ENCODE measurements at places on chromosomes 5 and 9.

DNA sequence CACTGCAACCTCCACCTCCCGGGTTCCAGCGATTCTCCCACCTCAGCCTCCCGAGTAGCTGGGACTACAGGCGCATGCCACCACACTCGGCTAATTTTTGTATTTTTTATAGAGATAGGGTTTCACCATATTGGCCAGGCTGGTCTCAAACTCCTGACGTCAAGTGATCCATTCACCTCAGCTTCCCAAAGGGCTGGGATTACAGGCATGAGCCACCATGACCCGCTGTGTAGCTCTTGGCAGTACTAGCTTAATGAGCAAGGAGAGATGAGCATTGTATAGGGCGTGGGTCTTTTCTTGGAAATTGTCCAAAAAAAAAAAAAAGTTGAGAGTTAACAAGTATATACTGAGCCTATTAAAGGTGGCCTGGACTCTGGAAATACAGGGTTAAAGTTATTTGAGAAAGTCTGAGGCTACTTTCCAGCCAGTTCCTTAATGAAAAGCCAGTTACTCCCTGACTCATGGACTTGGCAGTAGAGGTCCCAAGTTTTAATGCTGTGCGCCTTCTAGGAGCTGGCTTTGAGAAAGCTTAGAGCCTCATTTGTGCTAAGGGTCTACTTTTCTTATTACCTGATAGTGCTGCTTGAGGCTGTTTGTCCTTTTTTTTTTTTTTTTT, 4.2 kb upstream of the FGF18 start:
- DNase-seq, result peak; percentile 72

DNA sequence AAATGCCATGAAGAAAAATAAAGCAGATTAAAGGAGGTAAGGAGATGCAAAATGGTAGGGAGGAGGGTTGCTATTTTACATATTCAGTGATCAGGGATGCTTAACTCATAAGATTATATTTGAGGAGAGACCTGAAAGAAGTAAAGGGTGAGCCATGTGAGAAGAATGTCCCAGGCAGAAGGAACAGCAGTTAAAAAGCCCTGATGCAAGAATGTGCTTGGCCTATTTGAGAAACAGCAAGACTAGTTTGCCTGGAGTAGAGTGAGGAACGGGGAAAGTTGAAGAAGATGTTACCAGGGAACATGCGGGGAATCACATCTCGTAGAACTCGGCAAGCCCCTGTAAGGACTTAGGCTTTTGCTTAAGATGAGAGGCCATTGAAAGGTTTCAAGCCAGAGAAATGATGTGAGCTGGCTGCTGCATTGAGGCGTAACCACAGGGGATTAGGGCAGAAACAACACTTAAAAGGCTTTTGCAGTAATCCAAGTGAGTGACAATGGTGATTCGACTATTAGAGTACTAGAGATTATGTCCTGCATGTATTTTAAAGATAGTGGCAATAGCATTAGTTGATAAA, 198.7 kb downstream of the VPS13A start:
- DNase-seq, result no peak

DNA sequence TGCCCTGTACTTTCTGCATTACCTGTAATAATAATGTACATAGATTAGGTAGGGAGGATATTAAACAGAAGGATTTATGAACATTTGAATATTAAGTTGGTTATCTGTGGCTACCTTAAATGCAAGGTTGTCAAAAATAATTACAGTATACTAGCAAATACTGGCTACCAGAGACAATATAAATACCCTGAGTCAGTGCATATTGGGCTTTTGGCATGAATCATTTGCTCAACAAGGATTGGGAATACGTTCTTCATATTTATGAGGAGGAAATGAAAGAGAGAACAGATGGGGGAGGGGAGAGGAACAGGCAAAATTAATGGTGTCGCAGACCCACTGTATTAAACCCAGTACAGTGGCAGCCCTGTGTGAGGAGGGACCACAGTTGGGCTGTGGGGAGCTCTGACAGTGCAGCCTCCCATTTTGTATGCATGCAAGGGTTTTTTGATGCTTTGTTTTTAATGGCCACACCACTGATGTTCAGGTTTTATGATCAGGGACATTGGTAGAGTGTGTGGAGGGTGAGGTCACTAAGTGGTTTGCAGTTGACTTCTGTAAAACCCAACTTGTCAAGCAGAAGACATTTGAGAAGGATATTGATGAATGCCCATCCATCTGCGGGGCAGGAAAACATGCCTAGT, 56.9 kb downstream of the MVB12B start:
- DNase-seq, result no peak

- no peak for DNase-seq
Observed at GRCh38 chr5:100904259-100904861, 1.3 kb upstream of the ST8SIA4 start.

GRCh38 chr9:120801441-120801840, 8.2 kb upstream of the FBXW2 start:
- DNase-seq, result no peak

DNA sequence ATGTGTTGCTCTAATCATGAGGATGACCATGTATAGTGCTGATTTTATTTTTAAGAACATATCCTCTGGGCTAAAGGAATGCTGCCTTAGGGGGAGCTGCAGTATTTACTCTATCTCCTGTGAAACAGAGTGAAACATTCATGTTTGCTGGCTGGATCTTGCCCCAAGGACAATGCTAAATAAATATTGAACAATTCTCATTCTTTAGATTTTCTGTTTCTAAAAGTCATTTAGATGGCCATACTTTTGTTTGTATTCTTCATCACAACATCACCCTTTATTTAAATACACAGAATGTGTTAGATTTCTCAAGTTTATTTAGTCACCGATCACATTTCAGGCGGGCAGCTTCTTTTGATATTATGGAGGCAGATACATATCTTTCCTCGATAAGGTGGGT, 103.3 kb downstream of the ARHGEF28 start:
- no peak for DNase-seq

DNA sequence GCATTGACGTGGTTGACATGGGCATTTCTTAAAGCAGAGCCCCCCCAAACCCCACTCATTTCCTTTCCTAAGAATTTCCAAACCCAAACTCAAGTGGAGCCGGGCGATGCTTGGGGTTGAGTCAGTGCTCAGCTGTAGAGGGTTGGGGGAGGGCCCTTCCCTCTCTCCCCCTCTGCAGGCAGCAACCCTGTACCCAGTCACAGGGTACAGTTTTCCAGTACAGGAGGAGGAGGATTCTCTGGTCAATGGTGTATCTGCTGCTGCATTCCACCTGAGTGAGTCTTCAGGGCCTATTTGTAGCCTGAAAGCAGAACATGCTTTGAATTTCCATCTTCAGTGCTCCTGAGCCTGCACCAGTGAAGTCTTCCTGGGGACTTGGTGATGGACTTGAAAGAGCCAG, 55.8 kb downstream of the ENTREP1 start:
- DNase-seq, result no peak

DNA sequence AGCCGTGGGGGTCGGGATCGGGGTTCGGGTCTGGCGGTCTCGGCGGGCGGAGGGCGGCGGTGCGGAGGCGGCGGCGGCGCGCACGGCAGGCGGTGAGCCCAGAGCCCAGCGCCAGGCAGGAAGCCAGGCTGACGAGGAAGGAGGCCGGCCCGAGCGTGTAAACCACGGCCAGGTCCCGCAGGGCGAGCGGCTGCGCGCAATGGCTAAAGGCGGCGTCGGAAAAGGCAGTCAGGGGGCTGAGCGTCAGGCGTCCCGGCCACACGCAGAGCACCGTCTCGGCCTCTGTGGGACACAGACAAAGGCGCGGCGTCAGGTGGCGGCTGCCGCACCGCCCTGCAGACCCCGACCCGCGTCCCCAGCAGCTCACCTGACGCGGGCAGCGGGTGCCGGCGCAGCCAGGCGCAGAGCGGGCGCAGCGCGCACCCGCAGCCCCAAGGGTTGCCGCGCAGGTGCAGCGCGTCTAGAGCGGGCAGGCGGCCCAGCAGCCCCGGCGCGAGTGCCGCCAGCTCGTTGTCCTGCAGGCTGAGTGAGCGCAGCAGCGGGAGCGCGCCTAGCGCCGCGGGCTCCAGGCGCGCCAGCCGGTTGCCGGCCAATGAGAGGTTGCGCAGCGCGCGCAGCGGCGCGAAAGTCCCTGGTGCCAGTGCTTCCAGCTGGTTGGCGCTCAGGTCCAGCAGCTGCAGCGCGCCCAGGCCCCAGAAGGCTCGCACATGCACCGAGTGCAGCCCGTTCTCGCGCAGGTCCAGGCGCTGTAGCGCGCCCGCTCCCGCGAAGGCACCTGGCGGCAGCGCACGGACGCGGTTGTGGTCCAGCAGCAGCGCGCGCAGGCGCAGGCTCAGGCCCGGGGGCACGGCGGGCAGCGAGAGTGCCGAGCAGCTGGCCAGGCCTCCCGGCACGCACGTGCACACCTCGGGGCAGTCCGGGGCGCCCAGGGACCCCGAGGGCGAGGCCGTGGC, 671 bp downstream of the LRRC26 start:
- no peak for DNase-seq

GRCh38 chr5:117803533-117803932, 1184.8 kb downstream of the DTWD2 start:
- DNase-seq, result peak; percentile 12

DNA sequence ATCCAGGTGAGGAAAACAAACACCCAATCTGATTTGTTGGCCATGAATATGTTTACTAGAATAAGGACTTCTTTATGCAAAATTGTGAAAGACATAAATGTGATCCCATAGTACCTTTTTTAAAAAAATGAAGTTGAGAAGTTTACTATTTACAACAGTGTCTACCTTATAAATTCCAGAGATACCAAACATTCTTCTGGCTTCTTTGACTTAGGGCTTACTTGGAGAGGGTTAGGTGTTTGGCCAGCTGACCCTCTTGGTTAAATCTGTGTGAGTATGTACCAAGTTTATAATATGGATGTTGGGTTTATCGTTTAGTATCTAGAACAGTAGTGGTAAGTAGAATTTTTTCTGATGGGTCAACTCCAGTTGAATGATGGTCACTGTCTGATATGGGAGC, 212.3 kb downstream of the DOCK8 start:
- DNase-seq, result no peak

GRCh38 chr5:169686137-169686536, 49.1 kb downstream of the DOCK2 start:
- no peak for DNase-seq

GRCh38 chr9:132630116-132630515, 39.7 kb downstream of the DDX31 start:
- DNase-seq, result no peak

DNA sequence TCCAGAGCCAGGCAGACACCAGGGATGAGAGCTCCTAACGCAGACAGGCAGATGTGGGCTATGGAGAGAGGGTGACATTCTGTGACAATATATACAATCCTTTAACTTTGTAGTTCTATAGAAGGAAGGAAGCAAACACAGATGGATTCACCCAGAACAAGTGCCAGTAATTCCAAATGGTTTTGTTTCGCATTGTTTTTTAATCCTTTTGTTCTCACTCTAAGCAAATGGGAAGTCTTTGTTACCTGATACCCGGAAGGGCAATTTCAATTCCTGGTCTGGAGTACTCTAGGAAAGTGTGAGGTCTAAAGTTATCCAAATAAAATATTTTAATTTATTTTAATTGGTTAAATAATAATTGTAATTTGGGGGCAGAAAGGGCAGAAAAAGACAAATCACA, 2.5 kb downstream of the FRMD3 start:
- no peak for DNase-seq

Measured in fibroblast of the conjunctiva (primary cell).